NCI-H510A treated with DMSO at 0.1 percent for 48 hours (cell line): ENCODE measurements at places on chromosomes 7 and 10.

- no peak for DNase-seq
Measured at GRCh38 chr7:13633857-13634256, 355.6 kb downstream of the ETV1 start.

GRCh38 chr7:147251751-147252325 lies 1135.2 kb downstream of the CNTNAP2 start:
- DNase-seq: no peak

GRCh38 chr10:97222326-97222961 lies 36.7 kb upstream of the SLIT1 start:
- no peak for DNase-seq

GRCh38 chr10:29186221-29186620 lies 102.6 kb upstream of the LYZL1 start:
- no peak for DNase-seq

DNA sequence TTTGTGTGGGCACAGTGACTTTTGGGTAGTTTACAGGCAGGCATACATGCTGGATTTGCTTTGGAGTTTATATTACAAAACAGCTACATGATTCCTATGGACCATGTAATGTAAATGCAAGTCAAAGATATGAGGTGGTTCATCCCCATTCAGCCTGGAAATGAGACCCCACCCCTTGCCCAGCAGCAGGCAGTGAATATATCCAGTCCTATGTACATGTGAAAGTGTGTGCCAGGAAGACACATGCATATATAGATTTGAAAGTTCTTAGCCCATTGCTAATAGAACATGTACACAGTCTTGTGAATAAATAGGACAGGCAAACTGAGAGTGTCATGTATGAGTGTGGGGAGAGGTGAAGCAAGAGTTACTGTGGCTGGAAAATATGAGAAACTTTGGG lies 65.3 kb downstream of the FZD1 start:
- no peak for DNase-seq

GRCh38 chr7:37945336-37945735 lies 24.9 kb downstream of the EPDR1 start:
- DNase-seq: no peak

- DNase-seq: no peak
Measured at GRCh38 chr7:24702755-24703154, 54.5 kb downstream of the GSDME start.
